ENCODE measurements at places on chromosomes 12 and 14.
A peak's percentile ranks its signal among the peaks of the same experiment; 100 is the strongest.

DNA sequence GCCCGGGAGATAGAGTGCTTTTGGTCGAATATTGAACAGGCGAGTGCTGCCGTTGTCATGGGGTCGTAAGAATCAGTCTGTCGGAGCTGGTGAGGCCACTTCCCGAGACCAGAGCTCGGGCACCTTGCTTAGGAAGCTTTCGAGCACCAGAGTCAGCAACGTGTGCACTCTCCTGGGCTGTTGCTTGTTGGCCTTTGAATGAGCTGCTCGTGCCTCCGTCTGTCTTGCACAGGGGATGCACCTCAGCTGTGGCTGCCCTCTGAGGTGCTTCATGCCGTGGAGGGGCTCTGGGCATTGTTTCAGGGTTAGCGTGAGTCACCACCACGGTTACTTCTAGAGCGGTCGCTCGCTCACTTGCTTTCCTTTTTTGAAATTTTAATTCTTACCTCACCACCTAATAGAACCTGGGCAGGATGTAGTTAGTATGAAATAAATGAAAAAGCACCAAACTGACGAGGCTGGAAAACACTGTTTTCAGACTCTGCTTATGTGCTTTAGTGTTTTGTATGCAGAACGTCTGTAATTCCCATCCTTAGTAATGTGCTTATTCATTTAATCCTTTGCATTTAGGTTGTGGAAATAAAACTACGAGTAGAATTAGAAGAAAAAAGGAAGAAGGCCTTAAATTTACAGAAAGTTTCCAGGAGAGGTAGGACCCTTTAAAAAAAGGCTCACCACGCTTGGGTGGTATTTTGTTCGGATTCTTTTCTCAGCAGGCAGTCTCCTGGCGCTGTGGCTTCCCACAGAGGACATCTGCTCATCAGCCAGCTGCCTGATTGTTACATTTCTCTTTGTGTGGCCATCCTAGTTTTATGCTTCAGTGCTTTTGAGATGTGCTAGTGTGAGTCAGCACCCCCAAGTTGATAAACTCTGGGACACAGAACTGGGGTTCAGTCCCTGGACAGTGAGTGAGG lies 40.6 kb downstream of the EP400 start:
- no peak for DNase-seq

DNA sequence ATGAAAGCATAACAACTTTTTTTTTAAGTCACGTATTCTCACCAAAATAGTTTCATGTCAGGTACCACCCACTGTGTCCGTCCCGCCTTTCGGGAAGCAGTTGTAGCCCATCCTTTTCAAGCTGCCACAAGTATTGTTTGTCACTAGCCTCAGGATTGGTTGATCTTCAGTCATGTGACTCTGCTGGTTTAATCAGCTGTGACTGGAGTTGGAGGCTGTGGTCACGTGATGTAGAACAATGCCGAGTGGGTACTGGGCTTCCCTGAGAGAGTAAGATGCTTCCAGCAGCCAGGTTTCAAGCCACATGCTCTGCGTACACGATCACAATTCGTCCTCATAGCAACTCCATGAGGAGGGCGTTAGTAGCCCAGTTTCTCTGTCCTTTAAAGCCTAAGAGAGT lies 83.0 kb upstream of the WSCD2 start:
- DNase-seq = no peak

DNA sequence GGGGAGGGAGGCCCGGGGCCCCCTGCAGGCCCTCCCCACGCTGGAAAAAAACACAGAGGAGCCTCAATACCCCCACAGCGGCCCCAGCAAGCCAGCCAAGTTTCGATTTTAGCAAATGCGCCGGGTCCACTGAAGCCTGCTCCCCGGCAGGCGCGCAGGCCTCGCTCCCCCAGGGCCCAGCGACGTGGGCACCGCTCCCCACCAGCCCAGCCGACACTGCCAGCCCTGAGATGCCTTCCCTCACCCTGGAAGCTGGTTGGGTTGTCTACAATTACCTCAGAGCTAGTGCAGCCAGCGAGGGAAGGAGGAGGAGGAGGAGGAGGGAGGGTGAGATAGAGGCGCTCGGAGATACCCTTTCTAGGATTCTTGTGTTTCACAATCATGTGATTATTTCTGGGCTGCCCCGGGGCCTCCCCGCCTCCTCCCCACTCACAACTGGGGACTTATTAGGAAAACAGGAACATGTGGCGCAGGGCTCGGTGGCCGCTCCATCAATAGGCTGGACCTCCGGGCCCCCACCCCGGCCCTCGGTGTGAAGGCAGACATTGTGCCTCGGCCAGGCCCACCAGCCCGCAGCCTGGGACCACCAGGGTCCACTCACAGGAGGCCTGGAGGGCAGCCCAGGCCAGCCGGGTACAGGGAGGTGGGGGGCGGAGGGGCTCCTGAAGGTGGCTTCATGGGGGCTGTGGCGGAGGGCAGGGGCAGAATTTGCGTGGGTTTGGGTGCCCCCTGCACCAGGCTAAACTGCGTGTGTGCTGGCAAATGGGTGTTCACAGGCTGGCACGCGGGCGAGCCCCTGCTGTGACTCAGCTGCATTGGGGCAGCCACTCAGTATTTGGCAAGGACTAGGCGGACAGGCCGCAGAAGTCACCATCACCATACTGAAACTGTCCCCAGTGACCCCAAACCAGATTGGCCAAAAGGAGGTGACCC lies 109.9 kb downstream of the NCOR2 start:
- DNase-seq = no peak

- DNase-seq = no peak
Measured at GRCh38 chr12:19572920-19573558, 133.7 kb downstream of the AEBP2 start.

DNA sequence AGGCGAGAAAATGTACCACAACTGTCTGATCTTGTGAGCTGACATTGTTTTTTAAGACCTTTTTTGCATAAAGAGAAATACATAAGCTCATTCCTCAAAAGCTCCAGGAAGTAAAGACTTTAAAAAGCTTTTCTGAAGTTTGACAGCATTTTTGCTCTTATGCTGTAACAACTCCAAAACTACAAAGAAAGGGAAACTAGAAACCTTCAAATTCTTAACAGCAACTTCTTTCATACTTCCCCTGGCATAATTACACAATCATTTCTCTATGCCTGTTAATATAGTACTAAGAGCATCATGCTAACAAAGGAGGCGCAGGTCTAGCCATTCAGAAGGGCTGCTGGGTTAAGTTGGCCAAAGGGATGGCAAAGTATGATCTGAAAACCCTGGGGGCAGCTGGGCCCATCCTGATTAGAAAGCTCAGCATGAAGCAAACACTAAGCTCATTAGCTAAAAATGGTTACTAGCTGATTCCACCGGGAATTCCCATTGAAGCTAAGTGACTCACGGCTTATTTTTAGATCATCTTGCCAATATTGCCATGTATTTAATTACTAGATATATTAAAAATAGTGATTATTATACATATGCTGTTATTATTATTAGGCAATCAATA lies 26.1 kb upstream of the ANP32D start:
- DNase-seq = no peak

GRCh38 chr12:120961604-120962531 lies 16.5 kb upstream of the HNF1A start:
- no peak for DNase-seq

GRCh38 chr12:1470051-1470450 lies 124.3 kb downstream of the FBXL14 start:
- DNase-seq = no peak

GRCh38 chr12:51181558-51181957 lies 8.6 kb upstream of the TFCP2 start:
- no peak for DNase-seq

DNA sequence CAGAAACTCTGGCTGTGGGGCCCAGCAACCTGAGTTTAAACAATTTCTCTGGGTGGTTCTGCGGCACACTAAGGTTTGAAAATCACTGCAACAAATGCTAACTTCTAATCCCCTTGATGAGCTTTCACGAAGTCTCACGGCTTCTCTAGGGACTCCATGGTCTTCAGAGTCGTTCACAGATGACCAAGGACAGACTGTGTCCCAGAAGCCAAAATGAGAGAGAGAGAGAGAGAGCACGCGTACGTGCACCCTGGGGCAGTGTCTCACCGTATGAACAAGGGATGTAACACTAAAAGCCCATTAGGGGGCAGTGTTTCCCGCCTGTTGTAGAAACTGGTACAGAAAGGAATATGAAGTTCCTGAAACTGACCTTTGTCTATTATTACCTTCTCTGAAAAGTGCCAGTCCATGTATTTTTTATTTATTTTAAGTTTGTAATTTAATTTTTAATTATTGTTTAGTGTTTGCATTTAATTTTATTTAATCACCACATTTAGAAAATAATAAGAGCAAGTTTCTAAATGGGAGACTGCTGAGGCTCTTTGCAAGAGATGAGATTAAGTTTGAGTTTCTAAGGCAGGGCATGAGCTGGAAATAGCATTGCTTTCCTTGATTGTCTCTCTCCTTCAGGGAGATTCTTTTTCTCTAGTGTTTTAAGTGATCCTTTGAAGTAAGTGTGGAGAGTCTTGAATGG lies 3.4 kb downstream of the APOLD1 start:
- DNase-seq = peak; percentile 22

All from stimulated activated CD8-positive, alpha-beta memory T cell treated with anti-CD3 and anti-CD28 coated beads, Interleukin-4, amount 100 ng/mL, for 1 hour (primary cell).